ENCODE measurements at places on chromosomes 1 and 21.

- DNase-seq, result no peak
Observed at GRCh38 chr21:14766241-14766640, 220.1 kb upstream of the SAMSN1 start.

DNA sequence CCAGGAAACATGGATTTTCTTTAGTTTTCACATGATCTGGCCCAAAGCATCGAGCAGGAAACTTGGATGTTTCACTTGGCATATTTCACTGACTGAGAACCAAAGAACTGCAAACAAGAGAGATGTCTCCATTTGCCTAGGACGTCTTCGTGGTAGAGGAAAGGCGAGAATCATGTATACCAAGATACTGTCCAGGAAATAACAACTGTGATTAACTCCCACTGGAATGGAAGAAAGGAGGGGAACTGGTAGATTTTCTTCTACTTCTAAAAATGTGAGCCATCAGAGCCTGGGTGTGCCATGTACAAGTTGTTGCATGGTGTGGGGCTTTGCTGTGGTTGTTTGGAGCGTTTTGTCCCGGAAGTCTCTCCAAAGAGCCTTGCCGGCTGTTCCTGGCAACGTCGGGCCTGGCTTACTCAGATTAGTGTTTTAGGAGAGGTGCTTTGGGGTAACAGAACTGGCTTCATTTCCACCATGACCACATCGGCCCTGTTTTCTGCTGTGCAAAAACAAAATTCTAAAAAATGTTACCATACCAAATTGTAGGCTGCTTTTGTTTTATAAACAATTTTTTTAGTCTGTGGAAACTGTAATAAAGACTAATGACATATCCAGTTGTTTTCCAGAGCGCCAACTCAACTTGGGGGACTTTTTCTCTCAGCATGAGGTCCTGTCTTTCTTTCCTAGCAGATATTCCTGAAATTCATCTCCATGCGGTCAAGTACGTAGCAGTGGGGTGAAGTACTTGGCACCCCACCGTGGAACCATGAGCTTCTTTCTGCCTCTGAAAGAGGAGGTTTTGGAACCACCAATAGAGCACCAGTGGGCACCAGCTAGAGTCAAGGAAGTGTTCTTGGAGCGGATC lies 118.3 kb downstream of the TM2D1 start:
- no peak for DNase-seq

GRCh38 chr1:218346391-218347204 lies 1.5 kb downstream of the TGFB2 start:
- DNase-seq, result no peak

- DNase-seq, result peak; percentile 59
Observed at GRCh38 chr1:78080767-78081166, 35.0 kb downstream of the GIPC2 start.

DNA sequence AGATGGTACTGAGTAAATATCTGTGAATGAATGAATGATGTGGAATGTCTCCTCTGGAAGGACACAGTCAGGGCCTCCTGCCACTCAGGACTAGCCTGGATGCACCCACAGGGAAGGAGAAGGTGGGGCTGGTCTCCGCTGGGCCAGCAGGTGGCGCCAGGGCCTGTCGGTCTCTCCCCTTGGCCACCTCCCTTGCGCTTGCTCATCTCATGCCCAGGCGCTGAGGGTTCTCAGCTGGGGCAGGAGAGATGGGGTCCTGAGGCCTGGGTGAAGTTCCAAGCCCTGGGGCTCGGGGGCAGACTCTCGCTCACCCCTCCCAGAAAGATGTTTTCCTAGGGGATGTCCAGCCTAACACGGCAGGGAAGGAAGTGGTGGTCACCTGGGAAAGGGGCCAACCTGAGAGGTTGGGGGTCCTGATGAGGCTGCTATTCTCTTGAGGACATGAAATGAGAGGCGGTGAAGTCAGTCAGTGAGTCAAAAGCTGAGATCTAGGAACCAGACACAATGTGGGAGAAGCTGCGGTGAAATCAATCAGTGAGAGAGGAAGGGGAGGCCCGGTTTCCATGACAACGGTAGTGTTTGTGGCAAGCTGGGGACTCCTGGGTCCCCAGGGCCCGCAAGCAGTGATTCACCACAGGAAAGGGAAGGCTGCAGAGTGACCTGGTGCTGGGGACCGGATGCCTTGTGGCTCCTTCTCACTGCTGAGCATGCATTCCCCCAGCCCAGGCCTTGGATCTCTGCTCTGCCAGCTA lies 14.6 kb upstream of the MEX3A start:
- peak; percentile 91 for DNase-seq

GRCh38 chr1:18549106-18549505 lies 68.4 kb downstream of the KLHDC7A start:
- no peak for DNase-seq

GRCh38 chr1:177854951-177855350 lies 114.9 kb downstream of the SEC16B start:
- DNase-seq, result no peak

GRCh38 chr1:119768778-119769177 lies at the start of gene HMGCS2:
Gene HMGCS2 (minus strand): TSS chr1:119768905. CDS start chr1:119768844, 61 bp downstream.
- no peak for DNase-seq

DNA sequence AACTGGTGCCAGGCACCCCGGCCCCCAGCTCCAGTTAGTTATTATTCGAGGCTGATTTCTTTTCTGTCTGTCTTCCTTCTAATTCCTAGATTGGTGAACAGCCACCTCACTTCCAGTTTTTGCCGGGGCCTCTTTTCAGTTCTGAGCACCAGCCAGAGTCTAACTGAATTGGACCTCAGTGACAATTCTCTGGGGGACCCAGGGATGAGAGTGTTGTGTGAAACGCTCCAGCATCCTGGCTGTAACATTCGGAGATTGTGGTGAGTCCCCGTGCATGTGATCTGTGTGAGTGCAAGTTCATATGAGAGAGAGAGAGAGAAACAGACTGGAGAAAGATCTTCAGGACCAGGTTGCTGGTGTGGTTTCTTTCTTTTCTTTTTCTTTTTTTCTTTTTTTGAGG lies 13.5 kb downstream of the NLRP3 start:
- DNase-seq, result no peak

DNA sequence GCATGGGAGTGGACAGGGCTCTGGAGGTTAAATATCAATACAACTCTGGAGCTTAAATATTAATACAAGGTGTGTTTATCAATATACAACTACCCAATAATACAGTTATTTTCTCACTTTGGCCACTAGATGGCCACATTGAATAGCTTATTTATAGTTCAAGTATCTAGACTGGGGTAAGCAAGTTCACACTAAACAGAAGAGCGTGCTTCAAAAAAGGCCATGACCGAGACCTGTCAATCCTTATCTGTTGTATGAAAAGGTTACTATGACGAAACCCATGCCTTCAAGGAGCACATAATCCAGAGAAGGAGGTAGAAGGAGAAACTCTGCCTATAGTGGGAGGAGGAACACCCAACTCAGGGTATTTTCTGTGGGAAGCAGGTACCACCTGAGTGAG lies 29.1 kb downstream of the CHML start:
- DNase-seq, result peak; percentile 95

GRCh38 chr1:67211589-67212563 lies 45.6 kb downstream of the IL23R start:
- DNase-seq, result peak; percentile 69

- peak; percentile 28 for DNase-seq
Observed at GRCh38 chr1:247077213-247077612, 1.4 kb downstream of the ZNF670 start.

DNA sequence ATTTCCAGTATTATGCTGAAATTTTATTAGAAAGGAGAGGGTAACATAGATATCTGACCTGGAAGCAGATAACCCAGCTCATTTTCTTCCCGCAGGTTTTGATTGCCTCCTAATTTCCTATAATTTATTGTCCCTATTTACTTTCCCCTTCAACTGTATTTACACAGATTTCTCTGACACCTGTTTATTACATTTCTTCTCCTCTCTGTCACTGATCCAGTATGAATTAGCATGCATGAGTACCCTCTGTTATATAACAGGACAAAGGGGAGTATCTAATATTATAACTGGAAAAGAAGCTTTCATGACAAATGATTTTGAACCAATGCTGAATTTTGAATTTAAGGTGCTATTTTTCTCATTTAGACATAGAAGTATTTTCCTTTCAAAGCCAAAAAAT lies 37.4 kb downstream of the DENND1B start:
- DNase-seq, result no peak
